Amygdala (tissue), 56 donors: ENCODE measurements at places on chromosomes 2 and 18.

GRCh38 chr2:36330473-36331395, 24.8 kb upstream of the CRIM1 start:
- no peak for DNase-seq

- DNase-seq, result no peak
These were observed 547.3 kb upstream of the FANCL start for GRCh38 chr2:58788402-58788801.

DNA sequence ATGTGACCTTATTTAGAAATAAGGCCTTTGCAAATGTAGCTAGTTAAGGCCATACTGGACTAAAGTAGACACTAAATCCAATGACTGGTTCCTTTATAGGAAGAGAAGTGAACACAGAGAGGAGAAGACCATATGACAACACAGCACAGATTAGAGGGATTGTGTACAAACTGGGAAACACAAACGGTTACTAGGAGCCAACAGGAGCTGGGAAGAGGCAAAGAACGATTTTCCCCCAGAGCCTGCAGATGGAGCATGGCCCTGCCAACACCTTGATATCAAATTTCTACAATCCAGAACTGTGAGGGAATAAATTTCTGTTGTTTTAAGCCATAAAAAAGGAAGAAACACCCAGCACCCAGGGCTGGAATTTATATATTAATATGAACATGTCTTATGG, 38.7 kb upstream of the COL5A2 start:
- no peak for DNase-seq

DNA sequence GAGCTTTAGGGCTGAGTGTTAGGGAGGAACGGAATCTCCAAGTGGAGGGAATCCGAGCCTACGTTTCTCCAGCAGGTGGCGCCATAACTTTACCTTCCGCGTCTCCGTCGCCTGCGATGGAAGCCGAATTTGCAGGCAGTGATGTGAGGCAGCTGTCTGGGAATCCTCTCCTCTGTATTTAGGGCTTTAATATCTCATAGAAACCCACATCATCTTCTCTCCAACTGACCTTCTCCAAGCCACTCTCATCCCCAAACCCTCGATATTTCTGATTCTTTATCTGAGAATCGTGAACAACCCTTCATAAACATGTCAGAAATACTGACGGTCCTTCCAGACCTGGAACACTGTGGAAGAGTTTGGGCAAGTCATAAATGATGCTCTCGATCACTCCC, 27.5 kb downstream of the SIX2 start:
- peak; percentile 60 for DNase-seq

GRCh38 chr18:48486754-48487153, 52.1 kb upstream of the CTIF start:
- DNase-seq, result no peak

GRCh38 chr2:59301466-59302402, 1060.6 kb upstream of the FANCL start:
- DNase-seq, result no peak

DNA sequence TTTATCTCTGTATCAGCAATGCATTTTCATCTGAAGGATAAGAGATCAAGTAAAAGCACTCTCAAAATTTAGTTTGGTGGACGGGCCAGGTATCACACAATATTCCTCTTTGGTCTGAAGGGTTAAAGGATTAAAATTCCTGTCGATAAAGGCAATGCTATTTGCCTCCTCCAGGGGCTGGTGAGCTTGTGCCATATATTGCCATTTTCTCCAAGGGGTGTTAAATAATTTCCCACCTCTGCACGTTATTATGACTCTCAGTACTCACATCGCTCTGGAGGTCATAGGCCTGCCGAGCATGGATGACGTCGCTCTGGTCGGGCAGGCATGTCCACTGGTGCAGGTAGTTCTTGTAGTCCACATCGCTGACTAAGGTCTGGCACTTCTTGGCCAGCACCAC, 94.2 kb downstream of the NEB start:
- DNase-seq, result no peak

DNA sequence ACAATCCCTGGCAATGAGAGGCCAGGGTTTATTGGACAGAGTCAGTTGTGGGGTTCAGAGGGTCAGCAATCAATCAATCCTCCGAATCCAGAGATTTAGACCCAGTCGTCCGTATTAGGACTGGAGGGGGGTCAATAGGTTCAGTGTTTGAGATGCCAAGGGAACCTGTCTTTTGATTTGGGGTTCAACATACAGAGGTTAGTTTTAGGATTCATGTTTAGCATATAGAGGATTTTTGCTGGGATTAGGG, 292 bp downstream of the GMPPA start:
- DNase-seq, result no peak

DNA sequence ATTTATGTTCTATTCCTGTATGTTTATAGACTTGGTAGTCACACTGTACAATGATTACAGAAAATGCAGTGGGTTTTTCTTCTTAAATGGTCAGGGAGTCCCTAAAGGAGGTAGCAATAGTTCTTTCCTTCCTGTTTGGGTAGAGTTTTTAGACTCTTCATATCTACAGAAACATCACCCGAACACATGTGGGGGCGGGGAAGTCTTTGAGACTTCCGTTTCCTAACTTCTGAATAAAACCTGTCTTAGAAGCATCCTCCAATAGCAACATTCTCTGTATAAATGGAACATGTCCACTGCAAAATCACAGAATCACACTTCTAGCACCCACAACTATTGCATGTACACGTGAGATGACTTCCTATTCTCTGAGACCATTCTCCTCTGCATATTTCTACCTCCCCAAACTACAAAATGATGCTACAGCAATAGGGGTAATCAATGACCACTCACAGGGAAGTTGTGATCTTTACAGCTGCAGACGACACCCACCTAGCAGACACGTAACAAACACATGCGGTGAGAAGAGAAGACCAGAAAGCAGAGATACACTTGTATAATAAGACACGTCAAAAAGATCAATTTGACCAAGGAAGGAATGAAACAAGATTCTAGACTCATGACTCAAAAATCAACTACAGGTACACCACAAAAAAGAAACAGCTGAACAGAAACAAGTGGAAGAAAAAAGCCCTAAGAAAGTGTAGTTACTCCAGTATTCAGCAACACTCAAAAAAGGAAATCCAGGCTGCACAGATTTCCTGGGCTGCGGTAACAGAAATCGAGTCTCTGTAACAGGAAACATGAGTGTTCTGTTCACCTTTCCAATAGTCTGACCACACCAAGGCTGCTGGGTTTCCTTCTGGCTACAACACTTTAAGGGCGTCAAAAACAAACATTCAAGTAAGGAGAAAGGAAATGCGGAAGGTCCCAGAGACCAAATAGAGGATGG, 120.4 kb downstream of the ZNF516 start:
- DNase-seq, result no peak

DNA sequence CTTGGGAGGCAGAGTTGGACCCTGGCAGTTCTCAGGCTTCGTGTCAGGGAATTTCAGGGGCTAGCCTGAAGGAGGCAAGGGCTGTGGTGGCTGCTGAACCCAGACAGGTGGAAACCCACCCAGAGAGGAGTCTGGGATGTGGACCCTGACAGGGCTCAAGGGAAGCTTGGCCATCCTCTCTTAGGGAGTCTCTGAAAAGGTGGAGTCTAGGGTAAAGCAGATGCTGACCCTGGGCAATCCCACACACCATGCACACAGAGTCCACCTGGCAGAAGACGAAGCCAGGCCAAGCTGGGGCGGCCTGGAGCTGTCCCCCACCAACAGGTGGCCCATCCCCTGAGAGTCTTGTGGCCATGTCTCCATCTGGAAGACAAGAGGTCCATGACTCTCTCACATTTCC, 41.2 kb upstream of the TEX51 start:
- no peak for DNase-seq

DNA sequence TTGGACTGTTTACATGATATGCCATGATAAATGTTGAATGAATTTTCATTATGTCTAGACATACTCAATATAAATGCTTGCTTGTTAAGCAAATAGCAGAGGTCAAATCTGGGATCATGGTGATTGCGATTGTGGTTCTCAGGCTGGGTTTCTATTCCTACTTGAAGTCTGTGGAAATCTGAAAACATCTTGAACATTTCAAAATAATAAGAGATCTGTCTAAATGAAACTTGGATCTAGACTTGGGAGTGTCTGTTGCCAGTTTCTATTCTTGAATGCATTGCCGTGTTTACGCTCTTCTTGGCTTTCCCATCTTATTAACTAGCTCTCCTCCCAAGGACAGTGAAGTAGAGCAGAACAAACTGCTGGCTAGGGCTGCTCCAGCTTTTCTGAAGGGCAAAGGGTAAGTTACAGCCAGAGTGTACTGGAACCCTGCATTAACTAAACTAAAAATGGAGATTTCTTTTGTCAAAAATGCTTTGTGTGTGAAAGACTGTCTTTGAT, 127.7 kb downstream of the DTNA start:
- DNase-seq, result no peak

- no peak for DNase-seq
These were observed 153.2 kb downstream of the LTBP1 start for GRCh38 chr2:33099989-33100388.

- no peak for DNase-seq
These were observed 47.8 kb upstream of the TEX51 start for GRCh38 chr2:126850940-126851339.
